ENCODE measurements at places on chromosomes 2 and 18. TPM values are rescaled to one million over a fixed set of nuclear protein-coding genes. Genes with fewer than 3 reads are reported as not detected.

Gene CXCR1
- total RNA-seq, result not detected

Gene GPR35
- 2.5 TPM for total RNA-seq

Gene CYS1
- 5.5 TPM for total RNA-seq

Gene REEP1
- total RNA-seq, result not detected

Gene ERFE
- 1.0 TPM for total RNA-seq

Gene DPY30
- 56.4 TPM for total RNA-seq

Gene HOXD13
- total RNA-seq, result not detected

Gene TUBA3E
- not detected for total RNA-seq

Gene PPP1R1C
- total RNA-seq, result 1.5 TPM

Gene FAHD2B
- 26.1 TPM for total RNA-seq

Gene HOXD3
- total RNA-seq, result not detected

Gene WDR7
- 26.9 TPM for total RNA-seq

Gene SLC23A3
- 5.2 TPM for total RNA-seq

Gene TMEM37
- total RNA-seq, result 0.40 TPM

Gene MYL1
- not detected for total RNA-seq

Gene ELOA2
- total RNA-seq, result not detected

Gene NGEF
- 0.26 TPM for total RNA-seq

Gene CBLN2
- total RNA-seq, result not detected

Gene HADHB
- 98.5 TPM for total RNA-seq

Gene COL4A4
- 2.0 TPM for total RNA-seq

Gene B3GNT7
- total RNA-seq, result 1.5 TPM

Gene CDKL4
- 0.83 TPM for total RNA-seq

Gene GALR1
- total RNA-seq, result not detected

Gene ERBB4
- total RNA-seq, result 2.5 TPM

Gene GPR45
- not detected for total RNA-seq

Gene SPDYA
- total RNA-seq, result 1.2 TPM

Gene UBR3
- 38.0 TPM for total RNA-seq

Gene NETO1
- not detected for total RNA-seq

Gene ARMC9
- 178 TPM for total RNA-seq

Gene OTX1
- not detected for total RNA-seq

Gene SAG
- total RNA-seq, result not detected

Gene GALNT5
- 5.3 TPM for total RNA-seq

Gene CRYGC
- not detected for total RNA-seq

Gene MAIP1
- 12.0 TPM for total RNA-seq

Gene ZSWIM2
- total RNA-seq, result not detected

Gene TPO
- not detected for total RNA-seq

Gene TDRD15
- not detected for total RNA-seq

Gene EML6
- 1.1 TPM for total RNA-seq

Gene RAX
- total RNA-seq, result not detected

Gene ACTR1B
- 54.4 TPM for total RNA-seq

Gene CTAGE1
- total RNA-seq, result not detected

Gene NTSR2
- not detected for total RNA-seq

Gene FSIP2
- total RNA-seq, result 3.4 TPM

Gene MOCOS
- 5.5 TPM for total RNA-seq

Gene LRATD1
- not detected for total RNA-seq

Gene TMEFF2
- 46.8 TPM for total RNA-seq

Gene CCDC121
- 2.5 TPM for total RNA-seq

Gene IL1A
- not detected for total RNA-seq

Gene ACMSD
- total RNA-seq, result not detected

Gene DSEL
- total RNA-seq, result 105 TPM

Data from osteocyte (in vitro differentiated cells).